ENCODE measurements at places on chromosomes 5 and 9.

DNA sequence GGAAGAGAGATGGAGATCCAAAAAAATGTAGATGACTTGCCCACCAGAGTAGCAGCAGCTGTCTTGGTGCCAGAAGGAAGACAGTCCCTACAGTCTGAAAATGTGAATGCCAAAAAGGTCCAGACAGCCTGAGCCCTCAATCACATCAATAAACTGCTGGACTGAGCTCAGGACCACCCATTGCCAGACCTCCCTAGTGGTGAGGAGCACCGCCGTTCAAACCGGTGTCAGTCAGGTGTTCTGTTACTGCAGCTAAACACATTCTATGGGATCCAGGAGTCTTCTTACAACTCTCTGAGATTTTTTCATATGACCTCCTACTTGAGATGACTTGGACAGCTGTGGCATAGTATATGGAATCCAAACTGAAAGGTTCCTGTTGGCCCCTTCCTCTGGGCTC lies 32.0 kb upstream of the OTP start:
- DNase-seq = no peak

GRCh38 chr9:93612796-93613154 lies 36.4 kb downstream of the PHF2 start:
- peak; percentile 41 for DNase-seq

- no peak for DNase-seq
Measured at GRCh38 chr9:4313144-4313543, 13.3 kb upstream of the GLIS3 start.

GRCh38 chr5:131999441-132000240 lies 11.8 kb downstream of the ACSL6 start:
- DNase-seq = no peak

DNA sequence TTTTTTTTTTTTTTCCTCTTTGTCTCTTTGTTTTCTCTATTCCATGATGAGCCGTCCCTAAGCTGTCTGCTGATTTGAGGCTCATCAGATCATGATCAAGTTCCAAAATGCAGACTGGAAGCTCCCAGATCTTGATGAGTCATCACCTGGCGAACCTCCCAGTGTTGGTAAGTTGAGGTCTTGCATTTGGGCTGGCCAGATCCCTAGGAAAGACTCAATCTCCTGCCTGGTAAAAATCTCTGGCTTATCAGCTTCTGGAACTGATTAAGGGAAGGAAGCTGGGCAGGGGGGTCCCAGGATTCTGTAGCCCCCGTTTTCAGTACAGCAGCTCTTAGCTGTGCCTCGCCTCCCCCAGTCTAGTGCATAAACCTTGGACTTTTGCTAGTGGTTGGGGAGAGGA lies 69.0 kb downstream of the TSPAN17 start:
- DNase-seq = no peak

DNA sequence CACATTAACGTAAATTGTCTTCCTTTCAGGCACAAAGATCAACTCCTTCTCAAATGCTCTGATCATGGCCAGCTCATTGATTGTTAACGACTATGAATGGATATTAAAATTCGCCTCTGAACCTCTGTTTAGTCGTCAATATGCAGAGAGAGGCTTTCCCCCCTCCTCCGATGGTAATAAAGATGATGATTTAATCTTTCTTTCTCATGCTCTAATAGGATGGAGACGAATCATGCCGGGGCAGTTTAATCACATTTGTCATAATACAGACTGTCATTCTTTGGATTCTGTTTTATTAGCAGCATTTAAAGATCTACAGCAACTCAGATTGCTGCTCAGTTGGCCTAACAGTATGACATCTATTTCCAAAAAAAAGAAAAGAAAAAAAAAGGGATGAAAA lies 132.9 kb downstream of the SREK1 start:
- DNase-seq = no peak

- no peak for DNase-seq
Measured at GRCh38 chr5:160542281-160542680, 120.6 kb downstream of the PTTG1 start.

DNA sequence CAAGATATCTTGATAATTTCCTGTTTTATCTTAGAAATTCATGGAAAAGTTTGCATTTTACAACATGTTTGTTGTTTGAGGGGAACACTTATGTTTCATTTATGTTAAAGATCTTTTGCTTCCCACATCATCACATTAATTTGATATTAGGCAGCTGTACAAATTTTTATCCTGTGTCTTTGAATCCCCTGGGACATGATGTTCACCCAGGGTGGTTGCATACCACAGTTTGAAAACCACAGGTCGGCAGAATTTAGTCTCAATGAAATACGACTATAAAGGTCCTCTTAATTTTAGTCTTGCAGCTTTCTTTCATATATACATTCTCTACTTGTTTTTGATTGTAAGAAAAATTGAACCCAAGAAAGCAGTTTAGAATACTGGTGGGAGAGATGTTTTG lies 3.7 kb downstream of the NAA35 start:
- DNase-seq = no peak

GRCh38 chr9:133058071-133058470 lies 3.7 kb upstream of the CEL start:
- DNase-seq = no peak

- no peak for DNase-seq
Measured at GRCh38 chr9:33993104-33993503, 55.6 kb downstream of the UBAP2 start.

DNA sequence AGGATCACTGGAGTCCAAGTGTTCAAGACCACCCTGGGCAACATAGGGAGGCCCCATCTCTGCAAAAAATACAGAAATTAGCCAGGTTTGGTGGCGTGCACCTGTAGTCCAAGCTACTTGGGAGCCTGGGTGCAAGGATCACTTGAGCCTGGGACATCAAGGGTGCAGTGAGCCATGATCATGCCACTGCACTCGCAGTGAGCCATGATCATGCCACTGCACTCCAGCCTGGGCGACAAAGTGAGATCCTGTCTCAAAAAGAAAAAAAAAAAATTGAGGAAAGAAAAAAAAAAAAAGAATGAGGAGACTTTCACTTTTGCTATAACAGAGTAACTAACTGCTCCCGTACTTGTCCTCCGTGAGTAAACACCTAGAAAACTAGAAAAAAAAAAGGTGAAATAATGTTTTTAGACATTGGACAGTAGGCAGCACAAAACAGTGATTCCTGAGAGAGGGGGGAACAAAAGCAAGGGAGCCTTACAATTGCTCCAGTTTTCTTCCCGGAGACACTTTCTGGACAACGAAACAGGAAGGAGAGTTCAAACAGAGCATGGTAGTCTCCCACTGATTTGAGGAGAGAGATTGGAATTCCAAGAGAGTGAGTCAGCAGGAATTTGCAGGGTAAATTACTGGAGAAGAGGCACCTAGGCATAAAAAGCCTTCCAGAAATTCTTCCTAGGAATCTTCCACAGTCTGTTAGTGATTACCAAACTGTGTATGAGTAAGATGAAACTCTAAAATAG lies 6.9 kb upstream of the ZBTB5 start:
- no peak for DNase-seq

DNA sequence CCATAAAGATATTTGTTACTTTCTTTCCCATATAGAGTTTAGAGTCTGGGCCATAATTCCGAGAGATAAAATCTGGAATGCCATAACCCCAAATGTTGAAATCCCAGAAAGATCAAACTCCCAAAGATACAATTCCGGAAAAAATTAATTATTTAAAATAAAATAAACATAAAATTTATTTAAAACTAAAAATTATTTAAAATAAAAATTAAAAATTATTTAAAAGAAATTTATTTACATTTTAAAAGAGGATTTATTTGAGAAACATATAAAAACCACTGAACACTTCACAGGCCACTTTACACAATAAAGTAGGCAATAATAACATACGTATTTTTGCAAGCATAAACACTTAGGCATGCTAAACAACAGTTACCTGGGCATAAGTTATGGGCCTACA lies 57.9 kb downstream of the SHC3 start:
- no peak for DNase-seq

DNA sequence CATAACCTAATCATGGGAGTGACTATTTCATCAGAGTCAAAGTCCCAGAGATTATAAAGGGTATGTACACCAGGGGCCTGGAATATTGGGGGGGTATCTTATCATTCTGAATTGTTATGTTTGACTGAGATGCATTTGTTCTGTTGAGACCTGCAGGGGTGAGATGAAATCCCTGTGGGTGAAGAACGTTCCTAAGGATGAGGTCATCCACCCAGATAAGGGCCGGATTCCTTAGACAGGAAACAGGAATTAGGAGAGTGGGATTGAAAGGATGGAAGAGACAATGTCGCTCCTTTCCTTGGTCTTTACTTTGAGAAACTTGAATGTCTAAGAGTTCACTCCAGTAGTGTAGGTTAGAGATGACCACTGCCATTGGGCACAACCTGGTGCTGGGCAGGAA lies 54.7 kb downstream of the GAS1 start:
- no peak for DNase-seq

GRCh38 chr9:90860826-90861225 lies 59.2 kb downstream of the SYK start:
- no peak for DNase-seq

Data from coronary artery (tissue), 2 donors.